Endothelial cell (in vitro differentiated cells): ENCODE measurements at places on chromosomes 6 and 20. TPM values are rescaled to one million over a fixed set of nuclear protein-coding genes. Genes with fewer than 3 reads are reported as not detected.
A peak's percentile ranks its signal among the peaks of the same experiment; 100 is the strongest.

The ULBP1 gene
- 24.8 TPM for total RNA-seq

GRCh38 chr6:24270011-24270410, 87.8 kb downstream of the DCDC2 start:
- no peak overlapping the region for H3K27ac ChIP-seq
- no peaks in the 10 kb centered on the region for H3K27me3 ChIP-seq
- no peak for DNase-seq
- no peaks in the 10 kb centered on the region for H3K4me1 ChIP-seq
- H3K4me3 ChIP-seq = no peak overlapping the region

GRCh38 chr20:57034001-57034400, 232.4 kb downstream of the BMP7 start:
- H3K27ac ChIP-seq = no peak overlapping the region
- peaks cover 21% of the 10 kb centered on the region for H3K4me1 ChIP-seq
- peaks cover 7% of the 10 kb centered on the region for H3K27me3 ChIP-seq
- H3K36me3 ChIP-seq = no peaks in the 10 kb centered on the region

GRCh38 chr6:155328539-155329459, 14.5 kb upstream of the TFB1M start:
- peaks cover 21% of the 10 kb centered on the region for H3K4me1 ChIP-seq
- no peak overlapping the region for H3K4me3 ChIP-seq
- H3K27me3 ChIP-seq = no peaks in the 10 kb centered on the region

DNA sequence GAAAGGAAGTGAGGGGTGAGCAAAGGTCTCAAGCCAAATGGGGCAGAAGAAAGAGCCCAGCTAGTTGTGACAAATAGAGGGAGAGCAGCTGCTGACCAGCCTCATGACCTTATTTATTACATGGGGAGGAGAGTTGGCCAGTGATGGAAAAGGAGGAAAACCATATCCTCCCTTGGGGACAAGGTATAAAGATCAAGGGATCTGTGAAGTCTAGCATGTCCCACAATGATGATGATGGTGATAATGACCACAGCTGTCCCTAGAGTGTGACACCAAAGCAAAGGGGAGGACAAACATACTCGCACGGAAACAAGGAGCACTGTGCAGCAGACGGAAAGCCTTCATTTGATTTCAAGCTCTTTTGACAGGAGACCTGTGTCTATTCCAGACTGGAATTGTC, 190.4 kb upstream of the MCHR2 start:
- no peak overlapping the region for H3K27ac ChIP-seq
- H3K27me3 ChIP-seq = peaks cover 3% of the 10 kb centered on the region
- no peaks in the 10 kb centered on the region for H3K4me1 ChIP-seq

- peaks cover 23% of the 10 kb centered on the region for H3K4me1 ChIP-seq
- no peak overlapping the region for H3K4me3 ChIP-seq
- peak overlapping the region; percentile 78 for H3K27ac ChIP-seq
- peaks cover 5% of the 10 kb centered on the region for H3K27me3 ChIP-seq
- DNase-seq = no peak
Observed at GRCh38 chr20:41334443-41335421, 5.9 kb upstream of the LPIN3 start.

- H3K36me3 ChIP-seq = peaks cover 16% of the 10 kb centered on the region
- H3K4me3 ChIP-seq = no peak overlapping the region
- H3K4me1 ChIP-seq = peaks cover 19% of the 10 kb centered on the region
- DNase-seq = no peak
- no peak overlapping the region for H3K27ac ChIP-seq
- no peaks in the 10 kb centered on the region for H3K27me3 ChIP-seq
Observed at GRCh38 chr6:129599467-129599866, 110.5 kb downstream of the ARHGAP18 start.

DNA sequence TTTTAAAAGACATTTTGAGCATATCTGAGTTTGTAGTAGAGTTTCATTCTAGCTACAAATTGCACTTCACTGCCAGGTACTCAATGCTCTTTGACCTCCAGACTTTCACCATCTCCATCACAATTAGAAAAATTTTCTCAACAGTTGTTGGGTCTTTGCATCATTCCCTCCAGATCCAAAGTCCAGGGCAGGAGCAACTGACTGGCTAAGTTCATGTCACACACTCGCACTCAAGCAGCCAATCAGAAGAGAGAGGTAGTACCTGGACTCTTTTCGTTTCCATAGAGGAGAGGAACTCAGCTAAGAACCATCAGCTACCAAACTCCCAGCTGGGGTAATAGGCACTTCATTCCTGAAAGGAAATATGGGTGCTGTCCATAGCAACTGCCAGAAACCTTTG, 9.0 kb downstream of the SPINT3 start:
- no peak overlapping the region for H3K4me3 ChIP-seq
- DNase-seq = no peak
- no peak overlapping the region for H3K27ac ChIP-seq
- no peaks in the 10 kb centered on the region for H3K4me1 ChIP-seq
- H3K36me3 ChIP-seq = no peaks in the 10 kb centered on the region

The HSF2 gene
- 13.9 TPM for total RNA-seq

- H3K27me3 ChIP-seq = no peaks in the 10 kb centered on the region
- no peak overlapping the region for H3K27ac ChIP-seq
- H3K4me1 ChIP-seq = no peaks in the 10 kb centered on the region
- no peak for DNase-seq
- H3K36me3 ChIP-seq = no peaks in the 10 kb centered on the region
- no peak overlapping the region for H3K4me3 ChIP-seq
Observed at GRCh38 chr6:141685416-141685815, 447.3 kb upstream of the GJE1 start.

The HCRTR2 gene
- total RNA-seq = not detected

The GFRA4 gene
- not detected for total RNA-seq

The PTPN1 gene
- 46.0 TPM for total RNA-seq

- H3K4me3 ChIP-seq = no peak overlapping the region
- peaks cover 3% of the 10 kb centered on the region for H3K27me3 ChIP-seq
- H3K27ac ChIP-seq = no peak overlapping the region
- no peak for DNase-seq
- H3K4me1 ChIP-seq = no peaks in the 10 kb centered on the region
Observed at GRCh38 chr6:4032475-4032874, 46.5 kb downstream of the FAM217A start.

The PBOV1 gene
- not detected for total RNA-seq

DNA sequence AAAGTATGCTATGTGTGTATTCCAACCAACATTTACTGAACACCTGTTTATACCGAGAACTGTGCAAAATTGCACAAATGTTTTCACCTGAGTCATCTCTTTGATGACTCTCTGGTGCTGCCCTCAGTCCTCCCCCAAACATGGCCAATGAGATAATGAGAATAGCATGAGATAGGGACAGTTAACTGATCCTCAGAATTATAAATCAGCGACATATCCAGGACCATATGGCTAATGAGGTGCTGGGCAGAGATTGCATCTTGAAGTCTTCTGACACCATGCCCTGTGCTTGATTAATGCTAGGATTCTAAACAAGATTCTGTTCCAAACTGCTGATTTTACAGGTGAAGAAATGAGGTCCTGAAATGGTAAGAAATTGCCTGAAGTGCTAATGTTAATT, 13.0 kb downstream of the CLVS2 start:
- H3K27me3 ChIP-seq = no peaks in the 10 kb centered on the region
- H3K27ac ChIP-seq = no peak overlapping the region
- H3K4me1 ChIP-seq = no peaks in the 10 kb centered on the region
- no peaks in the 10 kb centered on the region for H3K36me3 ChIP-seq

- peaks cover 8% of the 10 kb centered on the region for H3K27me3 ChIP-seq
- H3K4me1 ChIP-seq = peaks cover 4% of the 10 kb centered on the region
- no peak for DNase-seq
- H3K27ac ChIP-seq = no peak overlapping the region
Observed at GRCh38 chr20:4787820-4788219, 66.1 kb downstream of the PRND start.
